ENCODE measurements at places on chromosomes 3 and 15.

GRCh38 chr3:132421832-132422231 lies 4.5 kb downstream of the DNAJC13 start:
- DNase-seq: no peak

DNA sequence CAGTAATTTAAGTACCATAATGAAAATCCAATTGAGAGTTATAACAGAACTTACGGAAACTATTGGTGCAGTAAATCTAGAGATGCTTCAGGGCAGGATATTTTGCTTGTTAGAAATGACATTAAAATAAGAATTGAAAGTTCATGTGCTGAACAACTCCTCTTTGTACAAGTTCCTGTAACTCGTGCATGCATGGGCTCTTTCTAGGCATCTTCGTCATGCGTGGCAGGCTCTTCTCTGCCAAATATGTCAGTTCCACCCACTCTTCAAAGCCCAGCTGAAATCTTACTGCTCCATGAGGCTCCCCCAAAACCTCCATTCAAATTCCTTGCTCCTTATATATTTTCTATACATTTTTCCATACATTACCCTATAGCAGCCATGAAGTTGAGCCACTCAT lies 48.7 kb downstream of the FBN1 start:
- DNase-seq: no peak

DNA sequence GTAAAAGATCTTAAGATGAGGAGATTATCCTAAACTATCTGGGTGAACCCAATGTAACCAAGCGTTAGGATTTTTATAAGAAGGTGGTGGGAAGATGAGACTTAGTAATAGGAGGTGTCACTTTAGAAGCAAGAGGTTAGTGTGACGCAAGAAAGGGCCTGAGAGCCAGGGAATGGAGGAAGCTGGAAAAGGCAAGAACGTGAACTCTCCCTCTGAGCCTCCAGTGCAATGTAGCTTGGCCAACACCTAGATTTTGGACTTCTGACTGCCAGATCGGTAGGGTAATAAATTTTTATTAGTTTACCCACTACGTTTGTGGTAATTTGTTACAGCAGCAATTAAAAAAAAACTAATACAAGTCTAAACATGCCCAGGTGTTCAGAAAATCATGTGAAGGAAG lies 20.8 kb upstream of the CNTN6 start:
- DNase-seq: no peak

GRCh38 chr15:58307313-58307961 lies 124.4 kb upstream of the LIPC start:
- DNase-seq: no peak

GRCh38 chr3:40414270-40414669 lies 27.3 kb downstream of the ENTPD3 start:
- no peak for DNase-seq

DNA sequence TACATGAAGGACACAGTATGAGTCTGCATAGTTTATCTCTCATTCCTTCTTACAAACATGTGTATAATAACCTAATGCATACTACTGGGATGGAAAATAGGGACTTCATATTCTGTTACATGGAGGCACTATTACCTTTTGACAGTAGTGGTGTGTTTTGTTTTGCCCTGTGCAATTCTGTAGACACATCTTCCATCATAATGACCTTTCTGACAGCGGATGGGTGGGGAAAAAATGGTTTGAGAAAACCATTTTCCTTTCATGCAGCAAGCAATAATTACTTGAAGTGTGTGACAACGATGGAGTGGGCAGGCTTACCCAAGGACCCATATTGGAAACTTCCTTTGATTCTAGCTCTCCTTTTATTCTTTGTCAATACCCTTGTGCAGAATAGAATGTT lies 153.6 kb upstream of the ONECUT1 start:
- no peak for DNase-seq

GRCh38 chr15:35560870-35561269 lies 14.9 kb upstream of the DPH6 start:
- DNase-seq: no peak

DNA sequence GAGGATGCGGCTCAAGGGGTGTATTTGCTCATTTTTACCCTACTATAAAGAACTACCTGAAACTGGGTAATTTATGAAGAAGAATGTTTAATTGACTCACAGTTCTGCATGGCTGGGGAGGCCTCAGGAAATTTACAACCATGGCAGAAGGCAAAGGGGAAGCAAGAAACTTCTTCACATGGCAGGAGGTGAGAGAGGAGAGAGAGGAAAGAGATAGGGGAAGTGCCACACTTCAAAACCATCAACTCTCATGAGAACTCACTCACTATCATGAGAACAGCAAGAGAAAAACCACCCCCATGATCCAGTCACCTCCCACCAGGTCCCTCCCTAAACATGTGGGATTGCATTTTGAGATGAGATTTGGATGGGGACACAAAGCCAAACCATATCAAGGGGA lies 192.7 kb downstream of the DIPK2A start:
- no peak for DNase-seq

DNA sequence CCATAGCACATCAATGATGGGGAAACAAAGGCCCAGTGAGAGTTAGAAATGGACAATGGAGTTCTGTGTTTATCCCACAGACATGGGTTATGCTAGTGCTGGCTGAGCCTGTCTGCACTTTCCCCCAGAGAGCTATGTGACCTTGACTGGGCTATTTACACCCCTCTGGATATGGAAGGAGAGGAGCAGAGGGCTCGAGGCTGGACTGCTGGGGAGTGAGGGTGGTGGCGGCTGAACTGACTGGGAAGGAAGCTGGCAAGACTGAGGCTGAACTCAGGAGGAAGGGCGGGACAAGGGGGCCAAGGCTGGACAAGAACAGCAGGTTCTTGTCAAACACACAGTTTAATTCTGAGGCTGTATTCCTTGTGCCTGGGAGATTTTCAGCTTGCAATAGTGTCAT lies 10.8 kb upstream of the INSYN1 start:
- DNase-seq: no peak

DNA sequence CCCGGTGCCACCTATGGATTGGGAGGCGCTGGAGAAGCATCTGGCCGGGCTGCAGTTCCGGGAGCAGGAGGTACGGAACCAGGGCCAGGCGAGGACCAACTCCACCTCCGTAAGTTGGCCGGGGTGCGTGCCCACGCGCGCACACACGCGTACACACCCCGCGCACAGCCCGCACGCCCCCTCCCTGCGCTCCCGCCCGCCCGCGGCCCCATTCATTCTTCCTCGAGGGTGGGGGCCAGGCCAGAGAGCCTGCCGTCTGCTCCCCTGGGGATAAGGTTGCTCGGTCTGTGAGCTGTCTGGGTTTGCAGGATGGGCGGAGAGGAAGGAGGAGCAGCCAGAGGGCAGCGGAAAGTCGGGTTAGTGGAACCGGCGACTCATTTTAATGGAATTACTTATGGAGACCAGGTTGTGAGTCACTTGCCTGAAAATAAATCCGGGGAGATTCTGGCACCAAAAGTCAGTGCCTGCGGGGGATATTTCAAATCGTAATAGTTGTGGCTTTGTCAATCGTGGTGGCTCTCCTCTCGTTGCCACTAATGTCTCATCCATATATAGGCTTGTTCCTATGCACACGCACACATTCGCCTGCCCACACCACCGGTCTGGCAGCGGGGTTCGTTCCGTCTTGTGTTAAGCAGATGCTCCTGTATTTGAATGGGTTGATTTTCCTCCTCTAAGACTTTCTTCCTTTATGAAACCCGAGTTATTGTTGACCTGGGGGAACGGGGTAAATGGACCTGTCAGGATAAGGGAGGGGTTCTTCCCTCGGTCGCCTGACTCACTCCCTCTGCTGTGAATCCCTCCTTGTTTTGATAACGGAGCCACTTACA lies 223.4 kb upstream of the IL12A start:
- no peak for DNase-seq

DNA sequence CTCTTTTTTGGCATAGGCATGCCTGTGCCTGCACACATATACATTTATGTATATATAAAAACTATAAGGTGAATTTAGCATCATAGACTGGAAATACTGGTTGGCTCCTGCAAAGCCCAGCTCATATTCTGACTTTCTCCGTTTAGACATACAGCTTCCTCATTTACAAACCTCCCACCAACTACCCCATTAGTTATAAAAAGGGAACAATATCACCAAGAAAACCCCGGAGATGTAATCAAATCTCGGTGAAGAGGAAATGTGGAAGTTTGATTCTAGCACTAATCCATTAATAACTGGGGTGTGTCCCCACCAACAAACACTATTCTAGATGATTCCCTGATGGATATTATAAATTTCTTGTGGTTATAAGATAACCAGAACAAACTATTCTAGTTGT lies 517.7 kb upstream of the TBL1XR1 start:
- no peak for DNase-seq

DNA sequence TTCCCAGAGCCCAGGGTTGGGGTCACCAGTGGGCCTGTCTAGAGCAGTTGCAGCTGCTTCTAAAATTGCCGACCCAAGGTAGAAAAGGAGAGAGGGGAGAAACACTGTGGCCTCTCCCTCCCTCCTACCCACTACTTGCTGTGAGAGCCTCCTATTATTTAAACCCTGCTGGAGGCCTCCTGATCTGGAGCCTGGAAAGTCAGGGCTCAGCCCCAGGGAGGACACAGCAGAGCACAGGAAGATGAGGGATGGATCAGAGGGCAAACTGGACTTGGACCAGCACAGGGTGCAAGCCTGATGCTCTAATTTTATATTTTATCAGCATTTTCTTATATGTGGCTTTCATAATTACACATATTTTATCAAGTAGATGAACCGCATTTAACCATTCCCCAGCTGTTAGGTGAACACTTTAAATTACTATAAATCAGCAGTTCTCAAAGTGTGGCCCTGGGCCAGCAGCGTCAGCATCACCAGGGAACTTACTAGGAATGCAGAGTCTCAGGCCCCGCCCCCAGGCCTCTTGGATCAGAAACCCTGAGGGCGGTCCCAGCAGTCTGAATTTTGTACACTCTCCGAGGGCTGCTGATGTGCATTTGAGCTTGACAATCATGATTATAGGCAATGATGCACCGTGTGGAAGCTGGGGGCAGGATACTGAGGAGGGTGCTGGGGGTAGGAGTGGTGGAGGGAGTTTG lies 26.7 kb downstream of the SMAD3 start:
- no peak for DNase-seq

DNA sequence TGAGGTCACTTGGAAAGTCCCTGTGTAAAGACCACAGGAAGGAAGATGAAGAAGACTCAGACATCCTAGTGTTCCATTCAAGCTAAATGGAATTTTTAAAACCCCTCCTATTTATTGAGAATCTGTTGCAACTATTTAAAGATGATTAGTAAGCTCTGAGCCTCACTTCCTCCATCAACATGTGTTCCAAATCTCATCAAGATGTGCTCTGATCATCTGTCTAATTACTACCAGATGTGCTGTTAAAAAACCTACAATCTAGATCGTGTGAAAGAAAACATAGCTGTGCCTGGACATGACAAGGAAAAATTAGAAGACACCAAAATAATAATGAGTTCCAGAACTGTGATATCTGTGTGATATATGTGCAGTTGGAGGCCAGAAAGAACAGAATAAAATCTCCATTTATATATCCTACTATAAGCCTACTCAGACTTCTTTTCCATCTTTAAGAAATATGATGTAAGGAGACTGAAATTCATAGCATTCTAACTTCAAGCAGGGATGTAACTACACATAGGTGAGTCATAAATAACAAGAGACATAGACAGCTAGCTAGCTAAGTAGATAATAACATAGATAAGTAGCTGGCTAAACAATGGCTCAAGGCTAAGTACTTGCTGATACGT lies 7.8 kb downstream of the XPC start:
- DNase-seq: no peak

DNA sequence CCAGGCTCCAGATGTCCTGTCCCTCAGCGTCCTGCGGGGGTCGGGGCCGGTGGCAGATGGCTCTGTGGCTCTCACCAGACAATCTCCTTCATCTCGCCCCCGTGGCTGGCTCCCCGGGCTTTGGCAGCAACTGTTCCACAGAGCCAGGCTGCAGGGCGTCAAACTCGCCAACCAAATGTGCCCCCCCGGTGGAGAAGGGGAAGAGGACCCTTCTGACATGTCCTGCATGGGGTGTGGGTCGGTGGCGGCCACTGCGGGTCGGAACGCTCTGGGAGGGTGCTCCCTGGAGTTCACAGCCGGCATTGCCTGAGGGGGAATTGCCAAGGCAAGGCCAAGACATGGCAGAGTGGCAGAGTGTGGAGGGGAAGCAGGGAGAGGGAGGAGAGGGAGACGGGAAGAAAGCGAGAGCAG lies 36.0 kb downstream of the BDH1 start:
- DNase-seq: no peak

- DNase-seq: no peak
Measured at GRCh38 chr15:44468709-44469385, 41.4 kb downstream of the CTDSPL2 start.

DNA sequence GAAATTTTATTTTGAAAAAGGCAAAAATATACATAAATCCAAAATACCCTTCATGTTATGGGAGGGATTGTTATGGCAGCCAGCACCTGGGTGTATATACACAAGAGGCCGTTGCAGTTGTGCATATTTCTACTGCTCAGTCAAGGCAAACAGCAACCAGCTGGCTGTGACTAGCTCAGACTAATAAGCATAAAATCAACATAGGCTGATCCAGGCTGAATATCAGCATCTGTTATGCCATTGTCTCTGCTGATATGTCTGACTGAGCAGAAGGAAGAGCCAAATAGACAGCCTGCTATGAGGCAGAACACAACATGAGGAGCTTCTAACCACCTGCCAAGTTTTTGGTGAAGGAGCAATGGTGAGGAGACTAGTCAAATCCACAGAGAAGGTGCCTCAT lies 457.5 kb upstream of the ALCAM start:
- no peak for DNase-seq

DNA sequence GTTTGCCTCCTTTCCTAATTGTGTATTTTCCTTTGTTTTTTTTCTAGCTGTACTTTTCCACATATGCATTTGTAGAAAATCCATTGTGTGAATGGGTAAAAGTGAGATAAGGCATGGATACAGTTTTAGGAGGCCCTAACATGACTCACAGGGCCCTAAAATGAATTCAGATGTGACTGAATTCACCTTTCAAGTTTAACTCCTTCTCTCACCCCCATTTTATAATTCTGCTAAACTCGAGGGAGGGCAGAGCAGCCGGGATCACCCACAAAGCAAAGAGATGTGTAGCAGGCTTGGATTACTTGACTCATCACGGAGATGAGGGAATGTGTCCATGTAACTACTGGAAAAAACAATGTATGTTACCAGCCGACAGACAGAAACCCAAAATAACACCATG lies 59.9 kb downstream of the FOXP1 start:
- no peak for DNase-seq

- no peak for DNase-seq
Measured at GRCh38 chr3:20066850-20067617, 26.8 kb downstream of the KAT2B start.

DNA sequence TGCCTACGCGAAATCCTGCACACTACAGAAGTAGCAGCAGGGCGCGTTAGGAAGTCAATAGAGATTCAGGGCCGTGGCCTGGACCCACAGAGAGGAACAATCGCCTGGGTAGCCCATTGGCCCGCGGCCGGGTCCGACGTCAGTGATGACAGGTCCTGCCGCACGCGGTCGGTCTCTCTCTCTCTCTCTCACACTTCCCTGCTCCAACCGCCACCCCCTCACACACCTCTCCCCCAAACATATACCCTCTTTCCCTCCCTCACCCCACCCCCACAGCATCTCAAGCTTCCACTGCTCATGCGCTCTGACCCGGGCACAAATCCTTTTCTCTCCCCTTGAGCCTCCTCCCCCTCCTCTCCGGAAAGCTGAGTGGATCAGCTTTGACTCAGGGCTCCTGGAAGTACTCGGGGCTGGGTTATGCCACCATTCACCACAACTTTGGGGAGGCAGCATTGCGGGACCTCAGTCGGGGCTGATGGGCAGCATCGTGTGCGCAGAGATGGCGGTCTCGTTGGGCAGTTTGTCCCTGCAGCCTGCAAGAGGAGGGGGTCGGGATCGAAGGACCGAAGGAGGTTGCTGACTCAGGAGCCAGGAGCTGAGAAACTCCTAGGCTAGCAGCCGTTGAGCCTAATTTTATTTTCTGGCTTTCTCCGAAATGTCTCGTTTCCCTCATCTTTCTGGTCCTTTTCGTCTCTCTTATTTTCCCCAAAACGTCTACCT lies 9.0 kb downstream of the ZIC4 start:
- no peak for DNase-seq
